ENCODE measurements at places on chromosomes 4 and X.

DNA sequence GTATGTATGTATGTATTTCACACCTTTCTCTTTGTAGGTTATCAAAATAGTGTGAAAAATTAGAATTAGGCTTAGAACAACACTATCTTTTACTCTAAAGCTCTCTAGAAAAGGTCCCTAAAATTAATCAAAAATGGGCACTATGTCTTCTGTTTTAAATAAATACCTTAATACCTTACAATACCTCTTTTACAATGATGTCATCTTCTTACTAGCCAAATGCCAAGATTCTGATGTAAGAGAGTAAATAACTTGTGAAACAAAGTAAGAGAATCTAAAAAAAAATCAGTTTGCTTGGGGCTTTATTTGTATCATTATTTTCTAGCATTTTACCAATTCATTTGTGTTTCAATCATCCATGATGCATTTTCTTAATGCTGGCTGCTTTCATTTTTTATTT lies 402.2 kb upstream of the MAGEB2 start:
- no peak for DNase-seq

DNA sequence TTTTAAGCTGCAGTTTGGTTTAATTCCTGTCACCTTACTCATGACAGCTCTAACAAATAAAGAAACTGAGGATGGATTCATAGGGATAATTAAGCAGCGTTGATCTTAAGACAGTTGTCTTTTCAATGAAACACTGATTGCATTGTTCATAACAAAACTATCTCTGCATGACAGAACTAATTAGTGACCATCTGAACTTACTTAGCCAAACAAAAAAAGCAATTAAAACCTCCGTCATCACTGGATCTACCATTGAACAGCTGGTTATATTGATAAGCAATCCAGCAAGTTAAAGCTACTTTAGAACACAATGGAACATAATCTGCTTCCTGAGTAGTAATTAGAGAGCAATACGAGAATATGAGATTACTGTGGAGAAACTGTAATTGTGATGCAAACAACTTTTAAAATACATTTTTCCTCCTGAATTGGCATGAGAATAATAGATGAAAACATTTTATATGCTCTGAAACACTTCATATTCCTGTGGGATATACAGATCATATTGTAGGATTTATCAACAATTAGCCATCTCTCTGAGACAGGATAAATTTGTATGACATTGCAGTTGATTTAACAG lies 2576.8 kb downstream of the PCDH7 start:
- peak; percentile 94 for DNase-seq

- no peak for DNase-seq
Measured at GRCh38 chrX:97602465-97603258, 719.0 kb downstream of the RPA4 start.

GRCh38 chrX:142249721-142250120 lies 44.6 kb upstream of the MAGEC2 start:
- DNase-seq: no peak

GRCh38 chr4:83036991-83037665 lies 2.1 kb downstream of the COPS4 start:
- DNase-seq: no peak

- DNase-seq: no peak
Measured at GRCh38 chrX:13876652-13877051, 59.8 kb upstream of the GPM6B start.

DNA sequence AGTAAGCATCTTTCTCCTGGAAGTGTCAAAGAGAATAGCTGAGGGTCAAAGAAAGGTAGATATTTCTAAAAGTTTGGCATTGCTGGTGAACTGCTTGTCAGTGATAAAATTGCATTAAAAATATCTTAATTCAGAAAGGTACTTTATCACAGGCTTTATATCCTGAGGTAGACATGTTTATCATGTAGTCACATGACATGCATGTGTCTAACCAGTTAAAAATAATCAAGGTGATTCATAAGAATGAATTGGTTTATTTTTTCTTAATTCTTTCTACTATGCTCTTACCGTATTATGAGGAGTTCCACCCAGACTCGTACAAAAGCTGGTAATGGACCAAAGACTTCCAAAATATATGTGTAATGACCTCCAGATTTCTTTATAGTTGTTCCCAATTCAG lies 6.1 kb downstream of the SLC7A11 start:
- no peak for DNase-seq

- peak; percentile 79 for DNase-seq
Measured at GRCh38 chr4:90183254-90183653, 56.1 kb downstream of the CCSER1 start.

GRCh38 chrX:115988825-115989224 lies 181.7 kb upstream of the AGTR2 start:
- DNase-seq: peak; percentile 43

DNA sequence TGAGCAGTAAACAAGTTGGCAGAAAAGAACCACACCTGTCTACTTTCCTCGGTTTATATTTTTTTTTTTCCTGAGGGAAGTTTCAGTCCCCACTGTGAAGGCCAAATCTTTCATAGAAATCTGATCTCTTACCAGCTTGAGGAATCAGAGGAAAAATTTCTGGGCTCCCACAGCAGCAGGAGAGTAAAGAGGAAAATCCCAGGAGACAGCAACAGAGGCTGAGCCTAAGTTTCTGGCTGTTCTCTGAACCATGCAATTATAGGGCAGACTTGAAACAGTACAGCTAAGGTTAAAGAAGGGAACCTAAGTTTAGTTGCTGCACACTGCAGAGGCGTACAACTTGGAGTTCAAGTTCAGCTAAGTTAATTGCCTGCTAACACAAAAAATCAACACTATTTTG lies 1090.9 kb upstream of the INTU start:
- peak; percentile 14 for DNase-seq

DNA sequence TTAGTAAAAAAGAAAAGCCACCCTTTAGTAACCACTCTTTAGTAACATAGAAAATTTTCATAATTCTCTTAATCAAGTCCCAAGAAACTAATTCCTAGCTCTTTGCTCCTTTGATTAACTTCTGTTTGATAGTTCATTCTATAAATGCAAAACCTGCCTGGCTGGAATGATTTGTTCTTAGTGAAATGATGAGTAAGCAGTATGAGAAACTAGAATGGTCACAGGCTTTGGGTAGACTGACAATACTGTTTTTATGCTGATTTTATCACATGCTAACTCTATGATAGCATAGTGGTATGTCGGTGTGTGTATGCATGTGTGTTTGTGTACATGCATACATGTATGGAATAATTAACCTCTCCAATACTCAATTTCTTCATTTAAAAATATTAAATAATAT lies 81.2 kb downstream of the SYTL5 start:
- DNase-seq: no peak

GRCh38 chr4:184473499-184474262 lies 669 bp downstream of the IRF2 start:
- DNase-seq: peak; percentile 56

DNA sequence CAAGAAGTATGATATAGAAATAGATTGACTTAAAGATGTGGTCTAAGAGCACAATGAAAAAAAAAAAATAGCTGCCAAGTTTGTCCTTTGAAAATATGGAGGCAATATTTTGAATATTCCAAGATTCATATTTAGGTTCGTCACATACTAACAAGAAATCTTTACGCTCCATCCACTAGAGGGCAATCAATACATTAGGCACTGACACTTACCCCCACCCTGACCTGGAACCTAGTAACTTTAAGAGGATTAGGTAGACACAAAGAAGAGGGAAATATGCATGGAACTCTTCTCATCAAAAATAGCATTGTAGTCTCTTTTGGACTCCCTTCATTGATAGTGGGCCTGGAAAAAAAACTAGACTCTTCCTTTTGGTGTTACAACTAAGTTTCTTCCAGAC lies 1108.1 kb downstream of the PCDH19 start:
- peak; percentile 6 for DNase-seq

GRCh38 chrX:30283456-30284200 lies 25.6 kb downstream of the NR0B1 start:
- DNase-seq: no peak

DNA sequence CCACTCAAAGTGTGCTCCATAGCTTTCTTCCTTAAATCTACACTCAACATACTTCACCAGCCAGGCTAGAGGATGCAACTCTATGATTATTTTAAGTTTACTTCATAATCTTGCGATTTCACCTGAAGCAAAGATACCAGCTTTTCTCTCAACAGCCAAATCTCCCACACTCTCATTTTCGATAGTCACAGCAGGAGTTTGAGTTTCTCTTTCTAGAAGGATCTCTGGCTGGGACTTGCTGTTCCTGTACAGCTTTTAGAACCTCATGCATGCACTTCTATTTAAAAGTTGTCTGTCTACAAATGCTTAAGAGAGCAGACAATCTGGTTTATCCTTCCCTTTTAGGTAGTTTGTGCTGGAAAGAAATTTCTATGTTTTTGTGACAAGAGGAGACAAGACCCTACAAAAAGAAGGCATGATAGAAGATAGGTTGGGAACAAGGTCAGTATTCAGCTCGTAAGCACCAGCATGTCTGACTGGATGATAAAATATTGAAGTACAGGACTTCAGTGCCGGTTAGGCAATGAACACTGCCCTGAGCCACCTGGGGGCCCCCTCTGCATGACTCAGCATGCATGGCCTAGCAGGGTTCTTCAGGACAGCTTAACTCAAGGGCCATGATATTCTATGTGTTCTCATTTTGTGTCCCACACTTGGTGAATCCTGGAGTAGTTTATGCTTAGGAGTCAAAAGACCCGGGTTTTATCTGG lies 65.6 kb downstream of the ATXN3L start:
- DNase-seq: peak; percentile 34

- no peak for DNase-seq
Measured at GRCh38 chr4:173165706-173166105, 2.9 kb upstream of the GALNT7 start.

GRCh38 chr4:16082426-16083240 lies 1.2 kb downstream of the PROM1 start:
- peak; percentile 78 for DNase-seq

GRCh38 chr4:93157986-93158385 lies 670.6 kb upstream of the ATOH1 start:
- peak; percentile 26 for DNase-seq

GRCh38 chr4:6852582-6852981 lies 57.0 kb upstream of the TBC1D14 start:
- peak; percentile 7 for DNase-seq

- no peak for DNase-seq
Measured at GRCh38 chrX:55452833-55453124, 852 bp downstream of the MAGEH1 start.

- DNase-seq: no peak
Measured at GRCh38 chrX:97531825-97532224, 648.1 kb downstream of the RPA4 start.

DNA sequence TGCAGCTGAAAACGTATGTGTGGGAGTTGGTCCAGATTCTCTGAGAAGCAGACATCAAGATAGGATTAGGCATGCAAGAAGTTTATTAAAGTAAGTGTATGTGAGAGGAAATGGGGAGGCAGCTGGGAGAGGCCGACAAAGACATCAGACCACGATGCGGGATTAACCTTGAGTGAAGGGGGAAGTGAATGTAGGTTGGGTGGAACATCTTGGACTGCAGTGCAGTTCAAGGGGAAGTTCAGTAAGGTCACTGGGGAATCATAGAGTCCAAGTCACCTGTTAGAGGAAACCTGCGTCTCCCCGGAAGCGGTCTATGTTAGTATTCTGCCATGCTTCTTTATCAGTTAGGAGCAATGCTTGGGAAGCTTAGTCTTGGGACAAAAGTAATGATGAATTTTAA lies 22.0 kb downstream of the CXCL8 start:
- no peak for DNase-seq

DNA sequence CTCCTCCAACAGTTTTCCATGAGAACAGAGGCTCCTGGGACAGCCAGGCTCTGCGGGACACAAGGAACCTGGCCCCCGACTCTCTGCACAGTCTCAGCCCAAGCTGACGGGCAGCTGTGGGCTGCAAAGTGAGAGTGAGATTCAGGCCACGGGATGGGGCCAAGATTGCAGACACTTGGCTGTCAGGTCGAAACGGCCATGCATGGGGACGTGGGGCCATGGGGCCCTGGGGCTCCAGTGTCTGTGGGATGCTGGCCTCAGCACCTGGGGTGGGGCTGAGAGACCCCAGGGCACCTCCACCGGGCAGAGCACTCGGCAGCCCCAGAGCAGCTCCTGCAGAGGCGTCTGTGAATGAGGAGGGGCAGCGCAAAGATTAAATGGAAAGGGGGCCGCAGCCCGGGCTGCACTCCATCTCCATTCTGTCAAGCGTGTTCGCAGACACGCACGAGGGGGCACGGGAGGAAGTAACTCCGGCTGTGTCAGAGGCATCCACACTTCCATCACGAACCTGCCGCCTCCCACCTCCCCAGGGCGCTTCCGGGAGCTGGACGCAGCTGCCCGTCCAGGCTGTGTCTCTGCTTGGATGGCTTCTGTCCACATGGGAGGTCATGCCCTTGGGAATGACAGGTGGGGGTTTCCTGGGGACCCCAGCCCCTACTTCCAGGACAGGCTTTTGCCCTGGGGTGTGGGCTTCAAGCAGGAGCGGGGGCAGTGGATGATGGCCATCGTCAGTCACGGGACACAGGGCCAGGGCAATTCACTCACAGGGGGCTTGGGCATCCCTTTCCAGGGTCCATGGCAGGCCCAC lies 82.8 kb upstream of the NKX1-1 start:
- no peak for DNase-seq

DNA sequence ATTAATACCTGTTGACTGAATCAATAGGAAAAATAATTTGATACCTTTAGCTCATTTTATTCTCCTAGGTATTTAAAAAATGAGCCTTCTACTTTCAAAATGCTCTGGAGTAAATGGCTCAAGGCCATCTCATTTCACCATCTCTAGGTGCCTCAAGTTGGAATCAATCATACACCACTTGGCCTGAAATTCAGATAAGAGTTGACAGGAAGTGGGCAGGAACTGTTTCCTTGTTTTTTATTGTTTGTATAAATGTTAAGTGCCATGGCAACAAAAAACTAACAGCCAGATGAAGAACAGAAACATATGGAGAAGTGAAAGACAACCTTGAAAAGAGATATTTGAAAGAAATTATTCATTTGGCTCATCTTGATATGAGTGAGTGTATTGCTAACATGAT lies 12.4 kb downstream of the LIMCH1 start:
- no peak for DNase-seq

GRCh38 chr4:188175288-188175687 lies 36.0 kb downstream of the TRIML1 start:
- no peak for DNase-seq

- no peak for DNase-seq
Measured at GRCh38 chrX:153520287-153520917, 3.0 kb downstream of the ATP2B3 start.

DNA sequence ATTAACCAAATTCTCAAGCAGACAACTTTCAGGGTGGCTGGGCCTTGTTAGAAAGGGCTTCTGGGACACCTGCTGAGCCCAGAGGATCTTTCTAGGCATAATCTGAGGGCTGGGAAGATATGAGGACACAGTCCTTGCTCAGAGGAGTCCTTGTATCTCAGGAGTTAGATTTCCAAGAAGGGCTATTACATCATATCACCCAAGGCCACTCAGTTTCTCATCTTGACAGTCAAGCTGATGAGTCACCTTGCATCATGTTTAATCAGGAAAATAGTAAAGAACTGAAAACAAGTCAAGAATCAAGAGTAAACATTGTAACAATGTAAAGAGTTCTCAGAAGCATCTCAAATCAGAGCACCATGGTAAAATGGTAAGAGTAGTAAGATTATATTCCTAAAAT lies 4.0 kb downstream of the PCYT1B start:
- peak; percentile 17 for DNase-seq

GRCh38 chr4:164337219-164337944 lies 416.5 kb upstream of the SMIM31 start:
- DNase-seq: no peak
